Temporal lobe (tissue), 4 donors: ENCODE measurements at places on chromosomes 12 and 14. TPM values are rescaled to one million over a fixed set of nuclear protein-coding genes. Genes with fewer than 3 reads are reported as not detected.

The HCAR2 gene
- not detected for total RNA-seq

The OTOGL gene
- total RNA-seq: 0.25 TPM

The SALL2 gene
- total RNA-seq: 26.3 TPM

The SIX6 gene
- not detected for total RNA-seq

The NAV3 gene
- total RNA-seq: 224 TPM

The DENND5B gene
- total RNA-seq: 41.6 TPM

The PPP4R4 gene
- 0.49 TPM for total RNA-seq

The MARCHF9 gene
- 12.3 TPM for total RNA-seq

The LMNTD1 gene
- 1.2 TPM for total RNA-seq

The LHX5 gene
- under 0.01 TPM for total RNA-seq
